NCI-H510A treated with DMSO at 0.1 percent for 48 hours (cell line): ENCODE measurements at places on chromosomes 6 and 20.

GRCh38 chr6:24883618-24884017 is 52.1 kb downstream of the RIPOR2 start:
- no peak for DNase-seq

DNA sequence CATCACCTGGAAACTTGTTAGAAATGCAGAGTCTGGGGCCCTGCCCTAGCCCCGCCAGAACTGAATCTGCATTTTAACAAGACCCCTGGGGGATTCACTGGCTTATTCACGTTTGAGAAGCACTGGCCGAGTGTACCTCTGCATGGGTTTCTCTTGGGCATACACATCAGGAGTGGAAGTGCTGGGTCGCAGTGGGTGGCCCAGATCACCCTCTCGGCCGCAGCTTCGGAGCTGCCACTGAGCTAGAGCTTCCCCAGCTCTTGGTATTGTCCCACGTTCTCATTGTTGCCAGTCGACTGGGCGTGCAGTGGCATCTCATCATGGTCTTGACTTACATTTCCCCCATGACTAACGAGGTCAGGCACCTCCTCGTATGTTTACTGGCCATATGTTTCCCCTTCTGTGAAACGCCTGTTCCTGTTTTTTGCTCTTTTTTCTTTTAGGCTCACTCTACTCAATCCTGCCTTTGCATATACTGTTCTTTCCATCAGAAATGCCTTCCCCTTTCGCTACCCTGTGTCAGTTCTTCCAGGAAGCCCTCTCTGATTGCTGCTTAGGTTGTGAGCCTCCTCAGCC is 3.0 kb upstream of the DLGAP4 start:
- no peak for DNase-seq

- no peak for DNase-seq
These were observed 116.3 kb downstream of the ANKRD60 start for GRCh38 chr20:58112017-58112781.

DNA sequence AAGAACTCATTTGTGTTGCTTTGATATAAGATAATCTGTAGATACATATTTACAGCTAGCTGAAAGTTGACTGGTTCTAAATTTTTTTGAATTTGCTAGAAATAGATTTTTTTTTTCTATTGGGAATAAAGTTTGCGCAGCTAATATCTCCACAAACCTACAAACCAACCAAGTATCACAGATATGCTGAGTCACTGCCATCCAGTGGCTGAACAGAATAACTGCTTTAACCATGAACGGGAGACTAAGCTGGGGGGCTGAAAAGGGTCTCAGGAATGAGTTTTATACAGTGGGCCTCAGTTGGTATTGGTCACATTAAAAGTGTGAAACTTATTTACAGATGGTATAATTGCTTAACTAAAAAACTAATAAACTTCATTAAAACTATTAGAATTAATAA is 326.7 kb upstream of the CNR1 start:
- no peak for DNase-seq

GRCh38 chr6:75145211-75145610 is 60.6 kb downstream of the COL12A1 start:
- DNase-seq: no peak

- no peak for DNase-seq
These were observed 837.6 kb downstream of the TBC1D32 start for GRCh38 chr6:120496661-120497060.

- DNase-seq: no peak
These were observed 59.9 kb downstream of the TSHZ2 start for GRCh38 chr20:53032046-53032445.

GRCh38 chr6:23016696-23017095 is 447.3 kb downstream of the HDGFL1 start:
- DNase-seq: no peak

- DNase-seq: no peak
These were observed 197.0 kb downstream of the UTRN start for GRCh38 chr6:144482142-144482541.

- no peak for DNase-seq
These were observed 46.8 kb downstream of the TRDN start for GRCh38 chr6:123589973-123590372.

- DNase-seq: no peak
These were observed 21.4 kb downstream of the SNAI1 start for GRCh38 chr20:50004229-50004628.

DNA sequence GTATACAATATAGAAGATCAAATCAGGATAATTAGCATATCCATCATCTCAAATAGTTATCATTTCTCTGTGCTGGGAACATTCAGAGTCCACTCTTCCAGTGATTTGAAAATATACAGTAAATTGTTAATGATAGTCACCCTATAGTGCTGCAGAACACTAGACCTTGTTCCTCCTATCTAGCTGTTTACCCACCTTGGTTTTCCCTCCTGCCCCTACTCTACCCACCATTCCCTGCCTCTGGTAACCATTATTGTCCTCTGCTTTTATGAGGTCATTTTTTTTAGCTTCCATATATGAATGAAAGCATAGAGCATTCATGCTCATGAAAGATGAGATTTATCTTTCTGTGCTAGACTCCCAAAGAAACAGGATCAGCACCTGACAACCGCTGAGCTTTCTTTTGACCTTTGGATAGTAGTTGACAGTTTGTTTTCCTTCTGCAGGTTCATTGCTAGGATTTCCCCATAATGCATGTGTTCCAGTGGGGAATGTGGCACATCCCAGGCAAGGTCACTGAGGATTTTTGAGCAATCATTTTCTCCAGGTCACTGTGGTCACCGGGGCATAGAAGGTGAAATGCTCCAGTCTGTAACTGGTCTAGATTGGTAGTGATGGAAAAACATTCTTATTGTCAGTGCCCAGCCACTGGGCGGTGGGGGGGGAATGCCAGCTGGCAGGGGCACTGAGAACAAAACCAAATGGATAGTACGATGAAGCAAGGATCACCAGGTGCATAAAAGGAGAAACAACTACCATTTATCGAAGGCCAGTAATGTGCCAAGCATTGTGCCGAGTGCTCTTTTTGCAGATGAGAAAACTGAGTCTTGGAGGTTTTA is 33.6 kb upstream of the BCAS1 start:
- no peak for DNase-seq

DNA sequence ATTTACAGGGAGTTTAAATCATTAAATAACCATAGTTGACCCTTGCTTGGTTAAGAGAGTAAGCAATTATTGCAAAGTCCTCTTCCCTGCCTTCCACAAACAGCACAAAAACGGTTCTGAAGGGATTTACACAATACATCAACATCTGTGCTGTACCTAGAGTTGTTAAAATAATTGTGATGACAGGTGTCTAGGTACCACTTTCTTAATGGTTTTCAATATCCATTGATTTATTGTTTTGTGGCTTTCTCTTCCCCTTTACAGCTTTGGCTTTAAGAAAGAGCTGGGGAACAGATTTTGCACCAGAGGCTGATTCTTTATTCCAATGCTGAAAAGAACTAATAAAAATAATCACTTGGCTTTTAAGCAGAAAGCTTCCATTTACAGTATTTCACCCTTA is 598 bp upstream of the SOX4 start:
- no peak for DNase-seq

DNA sequence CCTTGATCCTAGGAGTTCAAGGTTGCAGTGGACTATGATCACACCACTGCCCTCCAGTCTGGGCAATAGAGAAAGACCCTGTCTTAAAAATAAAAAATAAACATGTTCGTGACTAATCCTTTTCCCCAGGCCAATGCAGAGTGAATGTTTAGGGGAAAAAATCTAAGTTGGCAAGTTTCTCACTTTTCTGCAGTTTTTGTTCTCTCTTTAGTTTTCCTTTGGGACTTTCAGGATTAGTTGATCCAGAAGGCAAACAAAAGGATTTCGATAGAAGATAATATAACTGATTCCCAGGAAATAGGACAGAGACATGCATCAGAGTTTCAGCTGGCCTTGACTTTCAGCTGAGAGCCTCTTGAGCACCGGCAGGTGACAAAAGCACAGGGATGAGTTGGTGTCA is 53.3 kb downstream of the SOD2 start:
- DNase-seq: peak; percentile 46

- no peak for DNase-seq
These were observed 207.3 kb downstream of the OTOR start for GRCh38 chr20:16955462-16955861.

DNA sequence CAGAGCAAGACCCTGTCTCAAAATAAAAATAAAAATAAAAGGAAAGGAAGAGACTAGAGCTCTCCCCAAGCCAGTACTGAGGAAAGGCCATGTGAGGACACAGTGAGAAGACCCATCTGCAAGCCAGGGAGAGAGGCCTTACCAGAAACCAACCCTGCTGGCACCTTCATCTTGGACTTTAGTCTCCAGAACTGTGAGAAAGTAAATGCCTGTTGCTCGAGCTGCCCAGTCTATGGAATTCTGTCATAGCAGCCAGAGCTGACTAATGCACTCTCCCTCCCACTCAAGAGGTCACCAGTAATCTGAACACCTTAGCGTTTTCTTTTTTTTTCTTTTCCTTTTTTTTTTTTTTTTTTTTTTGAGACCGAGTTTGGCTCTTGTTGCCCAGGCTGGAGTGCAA is 7.3 kb upstream of the PRPH2 start:
- DNase-seq: no peak

- peak; percentile 43 for DNase-seq
These were observed 49.2 kb downstream of the GMDS start for GRCh38 chr6:2196079-2196679.

DNA sequence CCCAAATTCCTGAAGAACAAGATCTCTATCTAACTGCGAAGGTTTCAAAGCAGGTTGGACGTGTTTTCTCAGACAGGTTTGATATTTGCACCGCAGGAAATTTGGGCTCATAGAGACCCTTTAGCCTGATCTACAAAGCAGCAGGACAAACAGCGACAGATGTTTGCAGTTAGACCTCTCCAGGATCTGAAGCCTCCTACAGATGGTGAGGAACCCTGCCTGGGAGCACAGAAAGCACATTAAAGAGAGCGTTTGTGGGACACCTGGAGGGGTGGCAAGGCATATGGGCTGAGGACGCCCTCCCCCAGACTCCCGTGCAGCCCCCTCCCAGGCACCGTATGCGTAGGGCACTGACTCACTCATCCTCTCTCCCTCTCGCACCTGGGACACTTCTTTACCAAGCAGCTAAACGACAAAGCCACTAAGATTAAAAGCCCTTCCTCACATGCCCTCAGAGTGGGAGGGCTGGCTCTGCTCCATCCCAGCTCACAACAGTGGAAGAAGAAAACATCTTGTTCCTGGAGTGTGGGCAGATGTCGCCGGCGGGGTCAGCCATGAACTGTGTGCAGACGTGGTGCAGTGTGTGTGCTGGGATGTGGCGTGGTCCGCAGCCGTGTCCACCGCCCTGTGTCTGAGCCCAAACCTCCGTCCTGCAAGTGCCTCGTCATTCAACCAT is 249.7 kb upstream of the AFDN start:
- no peak for DNase-seq

DNA sequence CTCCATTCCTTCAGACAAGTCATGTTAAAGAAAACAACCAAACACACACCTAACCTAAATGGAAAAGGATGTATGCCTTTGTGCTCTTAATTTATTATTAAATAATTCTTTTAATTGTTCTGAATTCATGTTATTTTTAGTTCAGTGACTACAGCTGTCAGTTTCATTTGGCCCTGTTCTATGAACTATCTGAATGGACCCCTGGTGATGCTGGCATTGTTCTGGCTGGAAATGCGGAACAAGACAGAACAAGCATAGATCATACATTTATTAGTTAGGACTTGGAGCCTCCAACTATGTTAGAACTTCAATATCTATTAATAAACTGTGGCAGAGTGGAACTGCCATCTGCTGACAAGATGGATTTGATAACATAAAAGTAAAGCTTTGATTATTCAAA is 5.7 kb downstream of the MAP3K7 start:
- no peak for DNase-seq

GRCh38 chr6:3382326-3383279 is 74.2 kb downstream of the SLC22A23 start:
- no peak for DNase-seq

DNA sequence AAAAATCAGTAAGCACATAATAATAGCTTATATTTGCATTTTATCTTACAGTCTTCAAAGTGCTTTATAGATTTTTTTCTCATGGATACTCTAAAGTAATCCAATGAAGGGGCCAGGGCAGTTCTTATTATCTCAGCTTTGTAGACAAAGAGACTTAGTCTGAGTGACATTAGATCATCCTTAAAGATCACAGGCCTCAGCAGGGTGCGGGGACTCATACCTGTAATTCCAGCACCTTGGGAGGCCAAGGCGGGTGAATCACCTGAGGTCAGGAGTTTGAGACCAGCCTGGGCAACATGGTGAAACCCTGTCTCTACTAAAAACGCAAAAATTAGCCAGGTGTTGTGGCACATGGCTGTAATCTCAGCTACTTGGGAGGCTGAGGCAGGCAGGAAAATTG is 14.5 kb downstream of the FERMT1 start:
- no peak for DNase-seq

DNA sequence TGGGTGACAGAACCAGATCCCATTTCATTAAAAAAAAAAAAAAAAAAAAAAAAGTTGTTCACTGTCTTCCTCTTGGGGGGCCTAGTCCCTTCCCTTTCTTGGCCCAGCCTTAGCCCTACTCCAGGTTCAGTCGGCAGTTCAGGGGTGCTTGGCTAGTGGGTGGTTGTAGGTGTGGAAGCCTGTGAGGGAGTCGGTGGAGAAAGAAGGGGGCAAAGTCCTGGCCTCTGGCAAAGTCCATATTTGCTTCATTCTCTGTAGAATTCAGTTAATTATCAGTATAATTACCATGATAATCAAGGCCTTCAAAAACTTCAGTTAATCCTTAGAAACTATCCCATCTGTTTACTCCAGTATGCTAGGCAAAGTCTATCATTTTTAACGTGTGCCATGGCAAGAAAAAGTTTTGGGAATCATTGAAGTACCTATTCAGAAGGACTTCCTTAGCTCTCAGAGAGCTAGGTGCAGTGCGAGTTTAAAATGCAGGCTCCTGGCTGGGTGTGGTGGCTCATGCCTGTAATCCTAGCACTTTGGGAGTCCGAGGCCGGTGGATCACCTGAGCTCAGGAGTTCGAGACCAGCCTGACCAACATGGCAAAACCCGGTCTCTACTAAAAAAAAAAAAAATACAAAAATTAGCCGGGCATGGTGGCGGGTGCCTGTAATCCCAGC is 205.7 kb upstream of the ARG1 start:
- no peak for DNase-seq

DNA sequence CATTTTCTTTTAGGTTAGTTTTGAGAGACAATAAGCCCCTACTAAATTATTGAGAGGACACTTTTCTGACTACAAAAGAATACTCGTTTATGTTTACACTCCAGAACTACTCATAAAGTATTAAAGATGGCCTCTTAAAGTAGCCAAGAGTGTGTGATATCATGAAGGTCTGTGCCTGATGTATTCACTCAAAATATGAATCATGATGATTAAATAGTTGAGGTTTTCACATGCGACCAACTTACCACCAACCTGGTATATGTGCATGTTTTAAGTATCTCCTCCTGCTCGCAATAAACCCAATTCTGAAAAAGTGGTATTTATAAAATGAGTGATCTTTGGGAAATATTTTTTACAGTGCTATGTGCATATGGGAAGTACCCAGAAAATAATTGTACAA is 43.9 kb downstream of the IL20RA start:
- no peak for DNase-seq
